Activated CD4-positive, alpha-beta T cell treated with anti-CD3 and anti-CD28 coated beads, Interleukin-2, amount 50 U/mL, for 24 hours (primary cell): ENCODE measurements at places on chromosomes 3 and 15.

DNA sequence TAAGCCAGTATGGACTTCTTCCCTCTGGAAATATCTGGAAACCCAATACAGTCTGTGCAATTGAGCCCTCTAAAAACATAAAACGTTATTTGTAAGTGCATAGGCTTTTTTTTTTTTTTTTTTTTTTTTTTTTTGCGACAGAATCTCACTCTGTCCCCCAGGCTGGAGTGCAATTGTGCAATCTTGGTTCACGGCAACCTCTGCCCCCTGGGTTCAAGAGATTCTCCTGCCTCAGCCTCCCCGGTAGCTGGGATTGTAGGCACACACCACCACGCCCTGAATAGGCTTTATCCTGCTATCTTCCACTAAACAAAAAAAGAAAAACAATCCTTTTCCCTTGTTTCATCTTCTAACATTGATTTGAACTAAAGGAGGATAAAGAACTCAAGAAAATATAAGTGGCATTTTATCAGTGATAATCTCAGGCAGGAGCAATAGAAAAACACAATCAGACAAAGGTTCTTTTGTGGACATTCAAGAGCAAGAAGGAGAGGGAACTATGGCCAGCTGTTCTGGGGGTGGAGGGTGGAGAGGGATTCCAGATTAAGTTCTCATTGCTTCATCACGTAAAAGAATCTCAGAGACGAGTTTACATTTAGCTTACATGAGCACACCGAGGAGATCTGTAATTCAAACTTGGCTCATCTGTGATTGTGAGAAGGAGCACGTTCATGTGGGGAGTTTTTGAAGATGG lies 68.6 kb downstream of the ITGB5 start:
- DNase-seq: no peak

GRCh38 chr3:55471522-55472280 lies 15.4 kb downstream of the WNT5A start:
- DNase-seq: no peak

- no peak for DNase-seq
Observed at GRCh38 chr15:64695561-64695992, 79.8 kb downstream of the RBPMS2 start.

GRCh38 chr15:33458421-33458820 lies 147.7 kb downstream of the RYR3 start:
- DNase-seq: no peak

DNA sequence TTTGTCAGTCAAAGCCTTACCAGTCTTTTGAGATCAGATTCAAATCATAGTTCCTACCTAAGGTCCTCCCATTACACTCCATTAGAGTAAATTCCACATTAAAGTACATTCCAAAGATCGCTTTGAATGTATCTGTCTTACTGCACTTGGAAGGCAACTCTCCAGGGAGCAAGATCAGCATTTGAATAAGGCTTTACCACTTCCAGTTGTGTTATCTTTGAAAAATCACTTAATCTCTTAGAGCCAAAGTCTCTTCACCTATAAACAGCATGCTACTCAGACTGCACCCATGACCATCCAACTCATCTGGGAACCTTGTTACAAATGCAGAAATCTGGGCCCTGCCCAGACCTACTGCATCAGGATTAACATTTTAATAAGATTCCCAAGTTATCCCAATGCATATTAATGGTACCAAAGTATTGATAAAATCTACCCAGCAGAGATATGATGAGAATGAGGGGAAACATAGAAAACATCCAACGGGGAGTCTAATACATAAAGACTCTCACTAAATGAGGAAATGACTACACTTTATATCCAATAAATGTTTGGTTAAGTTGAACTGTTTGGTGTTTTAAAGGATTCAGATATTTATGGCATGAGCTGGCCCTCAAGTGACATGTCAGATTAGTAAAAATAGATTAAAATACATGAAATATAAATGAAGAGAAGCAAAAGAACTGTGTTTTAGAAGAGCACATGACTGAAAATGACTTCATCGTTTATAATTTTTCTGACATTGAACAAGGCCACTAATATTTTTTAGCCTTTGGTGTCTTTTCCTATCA lies 75.9 kb downstream of the TNIK start:
- no peak for DNase-seq

DNA sequence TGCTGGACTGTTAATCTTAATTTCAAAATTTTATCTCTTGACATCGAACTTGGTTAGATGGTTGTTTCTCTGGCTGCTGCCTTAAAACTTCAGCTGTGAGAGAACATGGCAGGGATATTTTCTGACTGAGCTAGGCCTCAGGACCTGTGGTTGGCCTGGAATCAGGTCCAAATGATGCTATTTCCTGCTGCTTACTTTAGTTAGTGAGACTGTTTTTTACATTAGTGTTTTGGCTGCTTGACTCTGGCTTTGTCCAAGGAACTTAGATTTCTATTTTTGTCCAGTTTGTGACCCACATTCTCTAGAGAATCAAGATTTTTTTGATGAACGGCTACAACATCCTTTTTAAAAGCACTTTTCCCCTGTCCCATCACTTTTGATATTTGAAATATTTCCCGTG lies 497.9 kb upstream of the SGO1 start:
- DNase-seq: no peak

GRCh38 chr3:172157564-172158258 lies 118.3 kb downstream of the FNDC3B start:
- no peak for DNase-seq

- no peak for DNase-seq
Observed at GRCh38 chr3:112333381-112334317, 693 bp downstream of the CD200 start.

DNA sequence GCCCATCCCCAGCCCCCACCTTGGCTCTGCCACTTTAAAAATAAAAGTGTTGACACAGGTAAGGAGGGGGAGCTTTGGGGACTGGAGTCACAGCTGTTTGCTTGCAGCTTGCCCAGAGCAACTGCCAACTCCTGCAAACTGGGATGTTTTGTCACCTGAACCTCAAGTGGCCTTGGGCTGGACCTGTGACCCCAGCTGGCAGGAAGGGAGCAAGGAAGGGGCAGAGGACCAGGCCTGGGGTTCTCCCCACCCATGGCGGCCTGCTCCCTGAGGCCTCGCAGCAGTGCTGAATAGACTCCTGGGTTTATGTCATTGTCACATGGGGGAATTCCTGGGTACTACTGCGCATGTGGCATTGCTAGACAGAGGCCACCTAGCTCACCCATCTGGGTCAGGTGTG lies 246.9 kb upstream of the TLE3 start:
- DNase-seq: no peak

GRCh38 chr15:101504373-101504772 lies 14.9 kb upstream of the PCSK6 start:
- DNase-seq: no peak

- DNase-seq: no peak
Observed at GRCh38 chr3:72234391-72234790, 449.4 kb upstream of the PROK2 start.

DNA sequence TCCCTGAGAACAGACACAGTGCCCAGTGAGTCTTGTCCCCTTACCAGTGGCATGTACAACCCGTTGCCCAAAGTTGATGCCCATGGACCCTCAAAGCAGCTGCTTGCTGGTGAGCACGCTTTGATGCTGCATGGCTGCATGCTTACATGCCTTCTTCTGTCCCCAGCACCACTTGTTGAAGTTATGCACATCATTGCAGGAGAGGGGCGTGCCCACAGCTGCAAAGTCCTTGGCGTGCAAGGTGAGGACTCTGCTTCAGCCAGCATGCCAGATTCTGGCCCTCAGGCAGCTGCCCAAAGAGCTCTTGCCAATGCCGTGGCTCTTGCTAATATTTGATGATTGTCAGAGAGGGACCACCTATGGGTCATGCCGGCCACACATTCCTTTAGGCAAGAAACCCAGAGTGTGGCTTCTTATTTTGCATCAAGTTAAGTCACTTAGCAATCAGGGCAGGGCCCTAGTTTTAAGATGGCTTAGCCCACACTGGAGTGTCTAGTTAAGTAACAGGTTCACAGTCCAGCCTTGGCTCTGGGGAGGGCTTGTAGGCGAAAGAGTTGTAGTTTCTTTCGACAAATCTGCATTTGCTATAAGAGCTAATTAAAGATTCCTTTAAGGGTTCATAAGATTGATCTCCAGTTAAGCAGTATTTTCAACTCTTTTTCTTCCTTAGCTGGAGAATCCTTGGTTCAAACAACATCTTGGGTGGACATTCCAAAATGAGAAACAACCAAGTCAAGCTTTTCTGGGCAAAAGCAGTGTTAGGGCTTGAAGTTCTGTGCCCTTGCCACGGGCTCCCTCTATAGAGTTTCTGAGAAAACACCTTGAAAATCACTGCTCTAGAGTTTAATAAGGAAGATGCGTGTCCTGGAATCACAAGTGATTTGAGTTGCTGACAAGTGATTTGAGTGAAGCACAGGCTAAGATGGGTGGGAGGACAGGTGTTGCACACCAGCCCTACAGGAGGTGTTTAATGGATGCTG lies 128.6 kb downstream of the SLCO3A1 start:
- DNase-seq: no peak

DNA sequence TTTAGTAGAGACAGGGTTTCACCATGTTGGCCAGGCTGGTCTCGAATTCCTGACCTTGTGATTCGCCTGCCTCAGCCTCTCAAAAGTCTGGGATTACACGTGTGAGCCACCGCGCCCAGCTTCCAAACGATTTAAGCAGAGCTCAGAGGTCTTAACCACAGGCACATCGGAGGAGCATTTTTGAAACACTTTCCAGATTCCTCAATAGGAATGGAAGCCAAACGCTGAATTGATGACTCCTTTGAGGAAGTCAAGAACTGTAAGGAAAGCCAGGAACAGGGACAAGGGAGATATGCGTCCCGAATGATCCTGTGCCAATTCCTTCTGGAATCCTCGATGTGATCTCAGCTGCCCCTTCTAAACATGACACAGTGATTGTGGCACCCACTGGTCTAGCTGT lies 40.0 kb downstream of the TRH start:
- no peak for DNase-seq

DNA sequence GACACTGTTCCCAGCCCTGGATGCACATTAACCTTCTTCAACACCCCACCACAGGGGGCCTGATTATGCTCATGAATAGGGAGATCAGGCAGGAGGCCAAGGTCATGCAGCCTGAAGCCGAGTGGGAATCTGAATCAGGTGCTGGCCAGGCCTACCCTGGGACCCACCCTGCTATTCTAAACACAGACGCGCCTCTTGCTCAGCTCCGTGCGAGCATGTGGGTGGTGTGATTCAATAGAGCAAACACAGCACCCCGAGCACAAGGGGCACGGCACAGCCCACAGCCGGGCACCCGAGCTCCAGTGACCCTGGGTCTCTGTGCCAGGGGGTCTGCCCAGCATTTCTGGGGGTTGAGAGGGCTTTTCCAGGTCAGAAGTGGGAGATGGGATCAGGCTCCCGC lies 24.6 kb upstream of the GRIP2 start:
- DNase-seq: no peak

DNA sequence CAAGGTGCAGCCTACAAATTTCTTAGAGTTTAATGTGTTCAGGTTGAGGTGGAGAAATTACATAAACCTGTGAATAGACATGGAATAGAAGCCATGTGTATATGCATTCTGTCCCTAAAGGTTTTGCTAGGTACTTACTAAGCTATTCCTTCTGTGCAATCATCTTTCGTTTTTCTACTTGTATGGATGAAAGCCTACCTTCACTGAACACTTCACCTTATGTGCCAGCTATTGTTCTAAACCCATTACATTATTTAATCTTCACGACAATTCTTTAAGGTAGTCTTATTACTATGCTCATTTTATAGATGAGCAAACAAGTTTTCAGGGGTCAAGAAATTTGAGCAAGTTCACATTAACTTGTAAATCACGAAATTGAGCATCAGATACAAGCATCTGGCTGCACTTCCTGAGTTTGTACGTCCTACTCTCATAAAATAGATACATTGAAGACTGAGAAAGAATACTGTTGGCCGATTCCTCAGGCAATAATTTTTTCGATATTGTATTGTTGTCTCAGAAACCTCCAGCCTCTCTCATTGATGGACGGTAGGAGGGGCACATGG lies 635 bp upstream of the RCN2 start:
- no peak for DNase-seq

- DNase-seq: no peak
Observed at GRCh38 chr15:23853286-23853685, 166.2 kb upstream of the NDN start.

DNA sequence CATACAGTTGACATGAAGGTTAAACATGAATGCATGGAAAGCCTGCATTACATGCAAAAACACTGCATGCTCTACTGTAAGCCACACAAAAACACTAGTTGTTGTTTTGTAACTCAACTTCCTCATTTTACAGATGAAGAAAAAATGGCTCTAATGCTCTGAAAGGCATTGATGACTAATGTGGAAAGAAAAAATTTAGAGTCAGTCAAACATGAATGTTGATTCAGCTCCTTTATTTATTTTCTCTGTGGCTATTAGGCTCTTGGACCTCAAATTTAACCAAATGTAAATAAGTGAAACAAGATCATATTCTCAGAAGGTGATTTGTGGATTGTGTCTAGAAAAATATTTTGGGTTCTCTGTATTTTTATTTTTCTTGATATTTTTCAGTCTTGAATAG lies 336.7 kb upstream of the ZNF717 start:
- DNase-seq: no peak

DNA sequence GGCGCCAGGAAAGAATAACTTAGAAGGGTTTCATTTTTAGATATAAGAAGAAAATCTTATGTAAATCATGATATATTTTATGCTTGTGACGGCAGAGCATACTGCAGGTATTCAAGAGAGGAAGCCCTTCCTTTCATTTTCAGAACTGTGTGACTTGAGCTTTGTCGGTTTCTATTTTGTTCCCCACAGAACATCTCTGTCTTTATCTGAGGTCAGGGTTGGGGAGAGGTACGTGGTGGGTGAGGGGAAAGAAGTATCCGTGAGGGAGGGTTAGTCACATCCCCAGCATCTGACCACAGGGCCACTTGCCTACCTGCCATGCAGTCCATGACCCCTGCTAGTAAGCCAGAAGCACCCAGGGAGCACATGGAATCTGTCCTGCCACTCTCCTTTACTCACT lies 126.5 kb downstream of the DGKG start:
- DNase-seq: no peak

GRCh38 chr15:83992324-83993031 lies 243.1 kb upstream of the GOLGA6L4 start:
- DNase-seq: no peak

DNA sequence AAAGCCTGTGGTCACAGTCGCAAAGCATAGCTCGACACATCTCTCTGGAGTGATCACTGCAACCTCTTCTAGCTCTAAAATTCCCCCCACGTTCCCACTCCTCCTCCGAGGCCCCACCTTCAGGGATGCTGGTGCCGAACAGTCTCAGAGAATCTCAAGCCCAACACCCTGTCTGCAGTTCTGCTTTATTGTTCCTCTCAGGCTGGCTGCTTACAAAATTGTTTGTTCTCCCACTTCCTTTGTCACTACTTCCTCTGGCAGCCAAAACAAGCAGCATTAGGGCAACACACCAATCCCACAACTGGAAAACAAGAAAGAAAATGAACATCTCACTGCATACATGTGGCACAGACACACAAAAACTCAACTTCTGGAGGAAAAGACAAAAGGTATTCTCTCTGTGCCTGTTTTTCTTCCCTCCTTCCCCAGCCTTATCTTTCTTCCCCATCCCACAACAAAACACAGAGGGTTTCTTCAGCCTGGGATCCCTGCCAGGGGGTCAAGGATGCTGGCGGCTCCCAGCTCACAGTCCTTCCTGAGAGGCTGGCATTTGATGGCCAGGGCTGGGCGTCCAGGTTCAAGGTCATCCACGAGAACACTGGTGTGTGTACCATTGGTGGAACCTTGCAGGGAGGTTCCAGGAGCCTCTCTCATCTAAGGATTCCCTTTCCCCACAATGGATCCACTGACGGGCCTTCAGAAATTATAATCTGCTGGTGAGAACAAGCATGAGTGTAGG lies 108.4 kb downstream of the TMCO5A start:
- DNase-seq: no peak
